ENCODE measurements at places on chromosomes 13 and 19.
A peak's percentile ranks its signal among the peaks of the same experiment; 100 is the strongest.

DNA sequence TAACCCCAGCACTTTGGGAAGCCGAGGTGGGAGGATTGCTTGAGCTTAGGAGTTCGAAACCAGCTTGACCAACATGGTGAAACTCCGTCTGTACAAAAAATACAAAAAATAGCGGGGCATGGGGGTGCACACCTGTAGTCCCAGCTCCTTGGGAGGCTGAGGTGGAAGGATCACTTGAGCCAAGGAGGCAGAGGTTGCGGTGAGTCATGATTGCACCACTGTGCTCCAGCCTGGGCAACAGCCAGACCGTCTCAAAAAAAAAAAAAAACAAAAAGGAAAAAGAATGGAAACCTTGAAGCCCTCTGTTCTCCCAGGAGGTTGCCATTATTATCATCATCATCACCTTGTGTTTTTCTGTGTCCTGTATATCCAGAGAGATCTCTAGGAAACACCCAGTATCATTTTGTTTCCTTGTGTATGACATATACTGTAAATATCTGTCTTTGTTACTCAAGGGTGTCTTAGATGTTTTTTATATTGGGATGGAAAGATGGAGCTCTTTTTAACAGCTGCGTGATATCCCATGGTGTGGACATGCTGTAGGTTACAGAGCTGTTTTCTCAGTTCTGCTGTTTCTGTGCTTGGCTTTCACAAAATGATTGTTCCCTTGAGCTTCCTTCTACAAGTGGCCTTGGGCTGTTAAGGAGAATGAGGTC is 11.8 kb downstream of the CHAF1A start:
- no peak for ATAC-seq

DNA sequence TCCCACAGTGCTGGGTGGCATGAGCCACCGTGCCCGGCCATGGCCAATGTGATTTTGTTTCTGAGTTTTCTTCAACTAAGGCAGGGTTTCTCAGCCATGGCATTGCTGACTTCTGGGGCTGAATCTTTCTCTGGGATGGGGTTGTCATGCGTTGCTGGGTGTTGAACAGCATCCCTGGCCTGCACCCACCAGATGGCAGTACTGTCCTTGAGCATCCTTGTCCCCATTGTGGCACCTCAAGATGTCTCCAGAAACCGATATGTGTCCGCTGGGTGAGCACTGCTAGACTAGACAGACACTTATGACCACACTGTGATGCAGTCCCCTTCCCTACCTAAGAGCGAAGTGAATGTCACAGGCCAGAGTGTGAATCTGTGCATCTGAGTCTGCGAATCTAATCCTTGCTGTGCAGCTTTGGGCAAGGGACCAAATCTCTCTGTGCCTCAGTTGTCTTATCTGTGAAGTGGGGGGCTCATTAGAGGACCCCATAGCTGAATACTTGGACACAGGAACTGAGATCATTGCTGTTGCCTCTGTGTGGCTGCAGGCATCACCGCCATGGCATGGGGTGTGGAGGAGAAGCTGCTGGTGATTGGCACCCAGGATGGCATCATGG is 50.3 kb upstream of the SIN3B start:
- ATAC-seq: peak; percentile 86

GRCh38 chr19:28829359-28829758 is 383.6 kb downstream of the UQCRFS1 start:
- no peak for ATAC-seq

DNA sequence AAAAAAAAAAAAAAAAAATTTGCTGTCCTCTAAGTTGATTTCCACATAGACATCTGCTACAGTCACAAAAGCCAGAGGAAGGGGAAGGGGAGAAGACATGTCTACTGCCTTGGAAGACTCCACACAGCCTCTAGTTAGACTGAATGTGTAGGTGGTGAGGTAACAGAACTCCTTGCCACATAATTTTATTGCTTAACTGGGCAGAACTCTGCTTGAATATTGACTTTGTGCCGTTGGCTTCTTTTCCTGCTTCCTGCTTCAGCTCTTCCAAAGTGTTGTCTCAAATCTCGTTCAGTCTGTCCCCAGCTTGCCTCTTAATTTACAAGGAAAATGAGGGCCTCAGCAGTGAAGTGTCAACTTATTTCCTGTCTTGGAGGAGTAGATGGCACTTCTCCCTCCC is 37.1 kb downstream of the ESD start:
- ATAC-seq: no peak

- ATAC-seq: no peak
Observed at GRCh38 chr13:39414339-39414738, 188.7 kb downstream of the LHFPL6 start.

DNA sequence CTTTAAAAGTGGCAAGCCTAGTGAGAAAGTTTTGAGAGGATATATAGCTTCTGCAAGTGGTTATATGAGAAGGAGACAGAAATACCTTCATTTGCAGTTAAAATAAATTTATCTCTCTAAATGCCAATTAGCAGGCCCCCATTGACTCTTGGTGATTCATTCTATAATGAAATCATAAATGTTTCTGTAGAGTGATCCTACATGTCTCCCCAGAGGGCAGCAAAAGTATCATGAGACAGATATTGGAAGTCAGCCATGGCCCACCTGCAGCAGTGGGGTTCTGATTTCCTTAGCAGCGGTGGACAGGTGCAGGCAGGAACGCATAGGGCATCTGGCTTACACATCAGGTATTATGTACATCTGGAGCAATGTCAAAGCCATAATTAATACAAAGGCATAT is 385.4 kb upstream of the SLC10A2 start:
- no peak for ATAC-seq

GRCh38 chr19:53992211-53992610 is 774 bp downstream of the CACNG6 start:
- ATAC-seq: no peak

Measured in SK-N-SH treated with all-trans-retinoic acid at 6 μM for 48 hours (cell line).